ENCODE measurements at places on chromosomes 2 and 18.

GRCh38 chr2:45450634-45451033 is 160.4 kb downstream of the SRBD1 start:
- DNase-seq = no peak

DNA sequence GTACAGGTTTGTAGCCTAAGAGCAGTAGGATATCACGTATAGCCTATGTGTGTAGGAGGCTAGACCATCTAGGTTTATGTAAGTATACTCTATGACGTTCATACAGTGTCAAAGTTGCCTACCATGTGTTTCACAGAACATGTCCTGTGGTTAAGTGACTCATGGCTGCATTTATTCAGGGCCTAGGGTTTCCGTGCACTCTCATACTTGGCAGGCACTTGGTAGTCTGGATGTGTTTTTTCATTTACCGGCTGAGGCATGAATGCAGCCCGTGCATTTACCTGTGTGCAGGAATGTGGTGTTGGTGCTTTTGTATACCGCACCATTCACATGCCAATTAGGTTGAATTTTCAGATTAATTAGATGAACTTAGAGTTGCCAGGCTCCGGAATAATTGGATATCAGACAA is 43.4 kb downstream of the MYL12B start:
- DNase-seq = no peak

GRCh38 chr18:3998698-3999333 is 456.3 kb downstream of the DLGAP1 start:
- DNase-seq = no peak

DNA sequence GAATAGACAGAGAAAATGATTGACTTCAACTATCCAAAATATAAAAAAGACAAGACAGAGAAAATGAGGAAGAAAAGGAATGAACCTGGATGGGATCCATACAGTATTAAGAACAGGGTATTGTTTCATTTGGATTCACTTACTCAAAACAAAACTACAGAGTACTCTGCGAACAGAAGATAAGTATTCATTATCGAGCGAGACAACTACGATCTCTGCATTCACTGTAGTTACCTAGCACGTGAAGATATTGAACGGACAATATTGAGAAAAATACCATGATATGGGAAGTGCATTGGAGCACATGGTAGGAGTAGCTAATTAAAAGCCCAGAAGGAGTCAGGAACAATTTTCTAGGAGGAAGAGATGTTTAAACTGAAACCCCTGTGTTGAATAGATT is 1.0 kb upstream of the ORC2 start:
- no peak for DNase-seq

- no peak for DNase-seq
Measured at GRCh38 chr2:157460384-157460837, 16.5 kb upstream of the CYTIP start.

DNA sequence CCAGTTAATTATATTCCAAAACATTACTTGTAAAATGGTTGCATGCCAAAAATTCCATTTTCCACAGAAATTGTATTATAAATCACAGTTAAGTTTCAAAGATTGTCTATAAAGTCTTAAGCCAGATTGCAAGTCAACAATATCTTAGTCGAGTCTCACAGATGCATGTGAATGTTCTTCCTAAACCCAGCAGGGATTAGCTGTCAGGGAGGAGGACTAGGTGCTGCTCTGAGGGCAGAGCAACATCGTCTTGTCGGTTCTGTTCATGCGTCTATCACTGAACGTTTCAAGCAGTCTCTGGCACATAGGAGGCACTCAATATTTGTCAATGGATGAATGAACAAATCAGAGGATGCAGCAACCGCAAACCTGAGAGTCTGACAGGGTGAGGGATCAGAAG is 27.0 kb downstream of the EPB41L3 start:
- no peak for DNase-seq

DNA sequence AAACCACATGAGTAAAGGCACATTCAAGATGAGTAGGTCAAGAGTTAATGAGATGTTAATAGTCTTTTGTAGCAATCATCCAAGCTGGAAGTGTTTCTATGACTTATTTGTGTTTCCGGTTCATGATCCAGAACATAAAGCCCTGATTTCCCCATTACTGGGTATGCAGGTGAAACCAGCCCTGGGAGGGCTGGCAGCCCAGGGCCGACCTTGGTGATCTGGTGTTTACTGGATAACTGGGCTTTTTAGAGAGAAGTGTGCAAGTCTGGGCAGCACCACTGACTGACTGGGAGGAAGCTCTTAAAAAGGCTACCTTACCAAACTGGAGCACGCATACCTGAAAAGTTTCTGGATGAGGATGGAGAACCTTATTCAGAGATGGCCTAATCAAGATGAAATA is 431.6 kb upstream of the VRK2 start:
- DNase-seq = no peak

Measured in cortex of kidney (tissue), 1 donor.